ENCODE measurements at places on chromosomes 5 and 9. TPM values are rescaled to one million over a fixed set of nuclear protein-coding genes. Genes with fewer than 3 reads are reported as not detected.
A peak's percentile ranks its signal among the peaks of the same experiment; 100 is the strongest.

DNA sequence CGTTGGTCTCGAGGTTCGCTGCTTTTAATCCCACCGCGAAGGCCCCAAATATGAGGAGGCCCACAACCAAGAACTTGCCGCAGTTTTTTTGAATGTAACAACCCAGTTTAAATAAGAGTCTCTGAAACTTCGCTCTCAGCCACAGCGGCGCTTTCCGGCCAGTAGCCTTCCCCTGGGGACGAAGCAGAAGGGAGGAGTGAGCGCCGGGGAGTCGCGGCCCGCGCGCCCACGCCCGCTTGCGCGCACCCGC, 10.4 kb downstream of the PTCH1 start:
- peak; percentile 32 for DNase-seq

DNA sequence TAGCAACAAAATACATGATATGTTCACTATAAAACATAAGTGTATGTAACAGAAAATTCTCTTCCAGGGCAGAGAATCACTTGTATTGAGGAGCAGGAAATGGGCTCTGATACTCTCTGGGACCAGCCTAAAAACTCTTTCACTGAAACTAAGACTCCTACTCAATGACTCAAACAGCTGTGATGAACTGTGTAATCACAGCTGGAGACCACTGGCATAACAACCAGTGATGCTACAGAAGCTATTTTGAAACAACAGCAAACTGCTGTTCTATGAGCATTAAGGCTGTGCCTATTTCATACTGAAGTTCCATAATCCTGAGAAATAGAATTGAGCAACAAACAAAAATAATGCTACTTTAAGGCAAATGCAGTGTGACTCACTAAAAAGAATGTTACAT, 594.0 kb downstream of the HINT1 start:
- DNase-seq, result no peak

DNA sequence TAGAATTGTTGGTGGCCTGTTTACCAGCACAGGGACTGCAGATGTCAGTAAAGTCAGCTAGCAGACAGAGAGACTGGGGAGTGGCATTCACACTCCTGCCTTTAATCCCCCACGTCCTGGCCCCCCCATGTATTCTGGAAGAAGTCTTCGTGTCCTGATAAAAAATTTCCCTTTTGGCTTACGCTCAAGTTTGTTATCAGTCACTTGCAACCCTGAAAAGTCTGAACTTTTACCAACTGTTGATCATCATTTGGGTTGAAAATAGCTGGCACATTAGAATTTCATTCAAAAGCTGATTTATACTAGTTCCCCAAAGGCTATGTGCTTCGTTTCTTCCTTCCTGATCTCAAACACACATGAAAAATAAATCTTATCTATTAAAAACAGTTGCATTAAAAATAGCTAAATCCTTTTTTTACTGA, 5.8 kb upstream of the CRHBP start:
- DNase-seq, result no peak

The IRX1 gene
- not detected for total RNA-seq

The GBGT1 gene
- 1.3 TPM for total RNA-seq

- peak; percentile 75 for DNase-seq
Observed at GRCh38 chr5:172777881-172778814, 7.2 kb upstream of the DUSP1 start.

GRCh38 chr9:115913696-115914095, 239.9 kb upstream of the PAPPA start:
- no peak for DNase-seq

GRCh38 chr5:80217667-80218066, 38.2 kb downstream of the SERINC5 start:
- no peak for DNase-seq

DNA sequence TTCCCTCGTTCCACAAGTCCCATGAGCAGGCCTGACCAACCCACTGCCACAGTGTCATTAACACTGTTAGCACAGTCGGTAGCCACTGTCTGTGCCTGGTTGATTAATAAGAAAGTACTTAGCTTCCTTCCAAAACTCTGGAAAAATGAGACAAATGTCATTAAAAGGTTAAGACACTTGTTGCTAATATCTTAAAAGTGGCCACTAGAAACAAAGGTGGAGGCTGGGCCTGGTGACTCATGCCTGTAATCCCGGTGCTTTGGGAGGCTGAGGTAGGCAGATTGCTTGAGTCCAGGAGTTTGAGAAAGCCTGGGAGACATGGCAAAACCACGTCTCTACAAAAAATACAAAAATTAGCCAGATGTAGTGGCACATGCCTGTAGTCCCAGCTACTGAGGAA, 194.0 kb downstream of the PDZD2 start:
- no peak for DNase-seq

GRCh38 chr5:35894131-35894530, 37.4 kb downstream of the IL7R start:
- DNase-seq, result no peak

The AK8 gene
- total RNA-seq, result not detected

DNA sequence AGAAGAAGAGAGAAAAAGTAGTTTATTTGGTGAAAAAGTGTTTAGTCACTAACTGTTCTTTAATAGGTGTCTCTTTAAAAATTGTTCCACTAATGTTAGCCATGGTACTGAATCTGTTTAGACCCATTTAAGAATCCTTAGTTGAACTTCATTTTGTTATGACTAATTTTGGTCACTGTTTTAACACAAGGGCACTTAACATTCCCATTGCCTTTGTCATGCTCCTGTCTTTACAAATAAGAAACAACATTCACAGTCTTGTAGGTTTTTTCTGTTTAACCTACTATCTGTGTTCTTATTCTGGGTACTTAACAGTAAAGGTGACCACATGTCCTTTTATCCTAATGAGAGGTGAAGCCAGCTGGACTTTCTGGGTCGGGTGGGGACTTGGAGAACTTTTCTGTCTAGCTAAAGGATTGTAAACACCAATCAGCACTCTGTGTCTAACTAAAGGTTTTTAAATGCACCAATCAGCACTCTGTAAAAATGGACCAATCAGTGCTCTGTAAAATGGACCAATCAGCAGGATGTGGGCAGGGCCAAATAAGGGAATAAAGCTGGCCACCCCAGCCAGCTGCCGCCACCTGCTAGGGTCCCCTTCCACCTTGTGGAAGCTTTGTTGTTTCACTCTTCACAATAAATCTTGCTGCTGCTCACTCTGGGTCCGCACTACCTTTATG, 116.7 kb downstream of the WDR70 start:
- peak; percentile 84 for DNase-seq

The PPP3R2 gene
- not detected for total RNA-seq

- no peak for DNase-seq
Observed at GRCh38 chr5:97550818-97551217, 367.8 kb upstream of the RIOK2 start.

The C5orf52 gene
- not detected for total RNA-seq

The FBXL7 gene
- total RNA-seq, result 5.0 TPM

The SLC25A2 gene
- total RNA-seq, result not detected

- DNase-seq, result no peak
Observed at GRCh38 chr5:32465076-32465475, 20.5 kb upstream of the ZFR start.

DNA sequence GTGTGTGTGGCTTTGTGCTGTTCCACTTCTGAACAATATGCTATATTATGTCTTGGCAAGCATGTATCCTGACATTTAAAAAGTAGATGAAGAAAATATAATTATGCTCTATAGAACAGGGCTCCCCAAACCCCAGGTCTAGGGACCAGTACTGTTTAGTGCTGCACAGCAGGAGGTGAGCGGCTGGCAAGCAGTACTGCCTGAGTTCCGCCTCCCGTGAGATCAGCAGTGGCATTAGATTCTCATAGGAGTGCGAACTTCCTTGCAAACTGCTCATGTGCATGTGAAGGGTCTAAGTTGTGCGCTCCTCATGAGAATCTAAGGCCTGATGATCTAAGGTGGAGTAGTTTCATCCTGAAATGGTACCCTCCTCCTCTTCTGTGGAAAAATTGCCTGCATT, 979.1 kb upstream of the CTNND2 start:
- DNase-seq, result no peak

The OBP2B gene
- not detected for total RNA-seq

DNA sequence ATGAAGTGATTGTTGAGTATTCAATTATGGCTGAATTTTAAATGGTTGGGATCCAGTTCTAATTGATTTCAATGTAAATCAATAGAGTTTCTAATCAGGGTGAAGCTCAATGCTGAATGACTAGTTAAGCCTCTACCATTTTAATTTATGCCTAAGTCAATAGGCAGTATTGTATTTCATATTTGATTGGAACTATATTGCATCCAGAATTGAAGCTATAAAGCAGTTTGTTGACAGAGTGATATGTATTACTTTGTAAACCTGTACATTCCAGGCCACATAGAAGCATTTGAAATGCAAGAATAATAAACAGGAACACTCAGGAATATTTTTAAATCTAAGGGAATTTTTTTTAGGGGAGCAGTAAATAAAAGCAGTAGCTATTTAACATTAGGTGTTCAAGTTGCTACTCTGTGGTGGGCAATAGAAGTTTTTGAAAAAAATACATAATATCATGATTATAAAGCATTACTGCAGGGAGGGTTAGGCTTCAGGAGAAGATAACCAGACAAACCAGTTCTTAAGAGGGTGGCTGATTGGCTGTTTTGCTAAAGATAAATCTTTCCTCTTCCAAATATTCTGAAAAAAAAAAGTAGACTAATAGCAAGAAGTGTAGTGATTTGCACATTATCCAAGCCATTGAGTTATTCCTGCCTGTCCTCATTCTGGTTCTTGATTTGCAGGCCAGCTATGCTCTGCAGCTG, 492.0 kb upstream of the MEF2C start:
- no peak for DNase-seq

The DMGDH gene
- total RNA-seq, result not detected

The REEP2 gene
- 5.5 TPM for total RNA-seq

- DNase-seq, result peak; percentile 35
Observed at GRCh38 chr5:38104497-38105230, 153.7 kb upstream of the EGFLAM start.

The SPATA31A3 gene
- total RNA-seq, result not detected

- DNase-seq, result no peak
Observed at GRCh38 chr5:3958389-3958788, 362.8 kb downstream of the IRX1 start.

The SMIM27 gene
- total RNA-seq, result 9.1 TPM

GRCh38 chr5:119378075-119378700, 22.4 kb downstream of the TNFAIP8 start:
- no peak for DNase-seq

DNA sequence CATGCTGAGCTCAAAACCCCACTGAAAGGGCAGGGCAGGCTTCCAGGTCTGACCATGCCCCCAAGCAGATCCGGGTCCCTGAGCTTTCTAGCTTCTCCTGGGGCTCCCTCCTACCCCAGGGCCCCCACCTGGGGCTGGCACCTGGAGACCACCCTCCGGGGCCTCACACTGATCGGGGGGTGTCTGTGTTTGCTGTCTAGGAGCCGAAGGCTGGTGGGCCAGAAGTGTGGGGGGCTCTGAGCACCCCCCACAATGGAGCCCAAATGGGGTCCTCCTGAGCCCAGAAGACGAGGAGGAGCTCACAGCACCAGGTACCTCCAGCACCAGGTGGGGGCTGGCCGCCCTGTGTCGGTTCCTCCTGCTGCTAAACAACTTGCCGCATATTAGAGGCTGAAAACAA, 39.8 kb downstream of the LAMC3 start:
- no peak for DNase-seq

DNA sequence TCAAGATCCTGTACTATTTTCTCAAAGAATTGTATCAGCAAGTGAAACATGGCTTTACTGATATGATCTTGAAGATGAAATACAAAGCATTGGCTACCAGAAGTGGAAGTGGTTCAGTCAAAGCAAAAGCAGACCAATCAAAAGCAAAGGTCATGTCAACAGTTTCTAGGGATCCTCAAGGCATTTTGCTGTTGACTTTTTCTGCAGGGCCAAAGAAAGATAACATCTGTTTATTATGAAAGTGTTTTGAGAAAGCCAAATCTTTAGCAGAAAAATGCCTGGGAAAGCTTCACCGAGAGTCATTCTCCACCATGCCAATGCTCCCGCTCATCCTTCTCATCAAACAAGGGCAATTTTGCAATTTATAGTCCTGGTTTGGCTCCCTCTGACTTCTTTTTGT, 90.3 kb upstream of the ACO1 start:
- peak; percentile 0 for DNase-seq

DNA sequence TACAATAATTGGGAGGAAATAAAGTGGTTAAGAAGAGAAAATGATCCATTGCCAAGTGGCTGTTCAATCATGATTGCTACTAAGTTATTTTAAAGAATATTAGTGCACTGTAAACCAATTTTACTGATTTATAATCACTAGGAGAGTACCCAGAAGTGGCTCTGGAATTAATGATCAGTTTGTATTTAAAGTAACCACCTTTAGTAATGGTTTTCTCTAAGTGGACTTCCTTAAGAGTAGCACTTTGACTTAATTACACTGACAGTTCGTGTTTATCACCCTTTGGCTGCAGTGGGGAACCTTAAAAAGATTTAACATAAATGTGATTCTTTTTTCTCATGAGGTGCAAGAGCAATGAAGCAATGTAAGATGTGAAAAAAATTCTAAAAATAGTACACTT, 310.8 kb downstream of the CDH12 start:
- no peak for DNase-seq

GRCh38 chr9:134355158-134355557, 28.9 kb downstream of the RXRA start:
- no peak for DNase-seq

- DNase-seq, result peak; percentile 68
Observed at GRCh38 chr9:84301851-84302250, 38.7 kb downstream of the SLC28A3 start.

The HEMGN gene
- not detected for total RNA-seq

GRCh38 chr5:5572976-5573797, 150.7 kb downstream of the ICE1 start:
- no peak for DNase-seq

Measured in RPMI7951 (cell line).